ENCODE measurements at places on chromosomes 5 and 9.

DNA sequence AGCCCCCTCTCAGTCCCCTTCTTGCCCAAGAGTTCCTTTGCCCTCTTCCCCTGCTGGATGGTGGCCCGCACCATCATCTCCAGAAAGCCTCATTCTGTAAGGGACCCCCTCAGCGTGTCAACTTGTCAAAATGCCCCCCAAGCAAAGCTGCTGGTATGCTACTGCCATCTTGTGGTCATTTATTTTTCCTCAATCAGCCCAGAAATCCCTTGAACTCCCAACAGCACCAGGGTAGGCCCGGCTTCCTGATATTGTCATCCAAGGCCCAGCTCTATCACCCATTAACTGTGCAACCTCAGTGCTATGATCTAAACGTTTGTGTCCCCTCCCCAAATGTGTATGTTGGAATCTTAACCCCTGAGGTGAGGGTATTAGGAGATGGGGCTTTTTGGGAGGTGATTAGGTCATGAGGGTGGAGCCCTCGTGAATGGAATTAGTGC is 53.2 kb upstream of the FBXW11 start:
- DNase-seq: no peak

DNA sequence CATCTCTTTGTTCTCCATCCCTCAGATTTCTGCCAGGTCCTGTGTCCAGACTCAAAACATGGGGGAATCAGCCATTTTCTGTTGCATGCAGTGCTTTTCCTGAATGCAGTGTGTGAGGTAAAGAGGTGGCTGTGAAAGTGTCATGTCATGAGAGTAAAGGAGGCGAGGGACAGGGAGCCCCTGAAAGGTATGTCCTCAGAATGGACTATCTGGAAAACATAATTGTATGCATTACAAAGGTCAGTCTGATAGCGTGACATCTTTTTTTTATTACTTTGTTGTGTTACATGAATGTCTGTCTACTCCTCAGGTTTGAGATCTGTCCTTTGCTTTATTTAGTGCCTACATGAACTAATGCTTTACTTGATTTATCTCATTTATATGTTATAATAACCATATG is 239.1 kb downstream of the MAN2A1 start:
- DNase-seq: no peak

DNA sequence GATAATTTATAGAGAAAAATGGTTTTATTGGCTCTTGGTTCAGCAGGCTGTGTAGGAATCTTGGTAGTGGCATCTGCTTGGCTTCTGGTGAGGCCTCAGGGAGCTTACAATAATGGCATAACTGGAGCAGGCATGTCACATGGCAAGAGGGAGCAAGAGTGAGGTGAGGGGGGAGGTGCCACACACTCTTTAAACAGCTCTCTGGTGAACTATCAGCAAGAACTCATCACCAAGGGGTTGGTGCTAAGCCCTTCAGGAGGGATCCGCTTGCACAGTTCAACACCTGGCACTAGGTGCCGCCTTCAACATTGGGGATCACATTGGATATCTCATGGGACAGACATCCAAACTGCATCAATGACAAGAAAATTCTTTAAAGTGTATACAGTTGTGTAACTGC is 10.5 kb downstream of the GPBP1 start:
- DNase-seq: no peak

GRCh38 chr5:82296929-82297328 is 18.8 kb upstream of the RPS23 start:
- DNase-seq: no peak

GRCh38 chr9:17627641-17628040 is 48.8 kb downstream of the SH3GL2 start:
- no peak for DNase-seq

- DNase-seq: no peak
These were observed 203.9 kb upstream of the RASEF start for GRCh38 chr9:83266666-83267496.

DNA sequence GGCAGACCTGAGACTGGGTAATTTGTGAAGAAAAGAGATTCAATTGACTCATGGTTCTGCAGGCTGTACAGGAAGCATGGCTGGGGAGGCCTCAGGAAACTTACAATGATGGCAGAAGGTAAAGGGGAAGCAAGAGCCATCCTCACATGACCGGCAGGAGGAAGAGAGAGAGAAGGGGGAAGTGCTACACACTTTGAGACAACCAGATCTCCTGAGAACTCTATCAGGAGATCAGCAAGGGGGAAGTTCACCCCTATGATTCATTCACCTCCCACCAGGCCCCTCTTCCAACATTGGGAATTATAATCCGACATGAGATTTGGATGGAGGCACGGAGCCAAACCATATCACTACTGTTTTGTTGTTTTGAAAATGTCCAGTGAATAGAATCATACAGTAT is 110.2 kb downstream of the DAPK1 start:
- DNase-seq: no peak

DNA sequence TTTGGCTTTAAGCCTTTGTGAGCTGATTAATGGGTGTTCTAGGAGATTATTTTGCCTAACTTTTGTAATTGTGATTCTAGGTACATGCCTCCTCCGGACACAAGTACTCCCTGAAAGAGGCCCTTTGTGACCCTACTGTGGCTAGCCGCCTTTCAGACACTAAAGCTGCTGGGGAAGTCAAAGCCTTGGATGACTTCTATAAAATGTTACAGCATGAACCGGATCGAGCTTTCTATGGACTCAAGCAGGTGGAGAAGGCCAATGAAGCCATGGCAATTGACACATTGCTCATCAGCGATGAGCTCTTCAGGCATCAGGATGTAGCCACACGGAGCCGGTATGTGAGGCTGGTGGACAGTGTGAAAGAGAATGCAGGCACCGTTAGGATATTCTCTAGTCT is 13.6 kb downstream of the ITGA1 start:
- no peak for DNase-seq

GRCh38 chr5:57488215-57488955 is 5.8 kb upstream of the ACTBL2 start:
- no peak for DNase-seq
